Fibroblast of skin of right biceps (primary cell): ENCODE measurements at places on chromosomes 12 and 14.
A peak's percentile ranks its signal among the peaks of the same experiment; 100 is the strongest.

DNA sequence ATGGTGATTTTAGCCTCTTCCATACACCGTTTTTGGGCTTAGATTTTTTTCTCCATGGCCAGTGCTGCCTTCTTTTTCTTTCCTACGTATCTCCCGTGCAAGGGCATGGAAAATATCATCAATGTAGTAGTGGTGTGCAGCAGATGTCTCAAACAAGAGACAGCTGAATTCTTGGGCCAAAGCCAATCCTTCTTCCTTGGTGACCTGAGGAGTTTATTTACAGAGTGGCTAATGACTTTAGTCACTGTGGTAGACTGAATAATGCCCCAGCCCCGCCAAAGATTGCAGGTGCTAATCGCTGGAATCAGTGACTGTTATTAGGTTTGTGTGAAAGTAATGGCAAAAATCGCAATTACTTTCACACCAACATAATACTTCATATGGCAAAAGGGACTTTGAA lies 235.5 kb upstream of the NOS1 start:
- DNase-seq: peak; percentile 33

DNA sequence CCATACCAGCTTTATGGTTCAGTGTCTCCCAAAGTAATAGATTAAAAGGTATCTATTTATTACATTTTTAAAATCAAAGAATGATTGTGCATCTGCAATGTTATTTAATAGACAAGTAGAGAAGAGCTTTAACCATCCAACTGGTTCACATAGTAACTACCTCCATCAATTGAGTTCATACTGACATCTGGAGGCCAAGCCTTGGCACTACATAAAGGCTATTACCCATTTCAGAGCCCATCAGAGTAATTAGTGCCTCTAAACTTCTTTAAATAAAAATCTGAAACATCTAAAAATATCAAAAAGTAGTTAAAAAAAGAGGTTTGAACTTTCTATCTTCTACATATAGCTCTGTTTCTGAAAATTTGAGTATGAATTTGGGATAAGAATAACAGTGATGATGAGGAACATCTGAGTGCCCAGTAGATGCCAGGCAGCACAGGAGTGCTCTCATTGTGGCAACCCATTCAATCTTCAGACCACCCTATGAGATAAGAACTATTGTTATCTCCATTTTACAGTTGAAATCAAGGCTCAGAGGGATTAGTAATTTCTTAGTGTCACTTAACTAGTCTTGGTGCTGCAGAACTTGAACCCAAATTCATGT lies 132.9 kb upstream of the DAAM1 start:
- DNase-seq: peak; percentile 57

GRCh38 chr12:52032446-52032803 lies 18.8 kb upstream of the NR4A1 start:
- peak; percentile 67 for DNase-seq

DNA sequence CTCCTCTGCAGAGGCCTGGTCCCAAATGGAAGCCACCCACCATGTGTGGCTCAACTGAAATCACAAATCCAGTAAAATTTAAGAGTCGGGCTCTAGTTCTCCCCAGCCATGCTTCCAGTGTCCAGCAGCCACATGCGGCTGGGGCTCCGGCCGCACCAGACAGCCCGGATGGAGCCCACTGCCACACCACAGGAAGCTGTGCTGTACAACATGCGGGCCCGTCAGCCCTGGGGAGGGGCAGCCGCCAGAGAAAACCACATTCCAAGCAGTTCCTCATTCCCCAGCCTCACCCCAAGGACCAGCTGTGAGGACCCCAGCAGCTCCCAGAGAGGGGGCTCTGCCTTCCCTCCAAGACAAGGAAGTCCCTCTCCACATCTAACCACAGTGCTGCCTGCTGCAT lies 135.0 kb downstream of the NCOR2 start:
- no peak for DNase-seq

DNA sequence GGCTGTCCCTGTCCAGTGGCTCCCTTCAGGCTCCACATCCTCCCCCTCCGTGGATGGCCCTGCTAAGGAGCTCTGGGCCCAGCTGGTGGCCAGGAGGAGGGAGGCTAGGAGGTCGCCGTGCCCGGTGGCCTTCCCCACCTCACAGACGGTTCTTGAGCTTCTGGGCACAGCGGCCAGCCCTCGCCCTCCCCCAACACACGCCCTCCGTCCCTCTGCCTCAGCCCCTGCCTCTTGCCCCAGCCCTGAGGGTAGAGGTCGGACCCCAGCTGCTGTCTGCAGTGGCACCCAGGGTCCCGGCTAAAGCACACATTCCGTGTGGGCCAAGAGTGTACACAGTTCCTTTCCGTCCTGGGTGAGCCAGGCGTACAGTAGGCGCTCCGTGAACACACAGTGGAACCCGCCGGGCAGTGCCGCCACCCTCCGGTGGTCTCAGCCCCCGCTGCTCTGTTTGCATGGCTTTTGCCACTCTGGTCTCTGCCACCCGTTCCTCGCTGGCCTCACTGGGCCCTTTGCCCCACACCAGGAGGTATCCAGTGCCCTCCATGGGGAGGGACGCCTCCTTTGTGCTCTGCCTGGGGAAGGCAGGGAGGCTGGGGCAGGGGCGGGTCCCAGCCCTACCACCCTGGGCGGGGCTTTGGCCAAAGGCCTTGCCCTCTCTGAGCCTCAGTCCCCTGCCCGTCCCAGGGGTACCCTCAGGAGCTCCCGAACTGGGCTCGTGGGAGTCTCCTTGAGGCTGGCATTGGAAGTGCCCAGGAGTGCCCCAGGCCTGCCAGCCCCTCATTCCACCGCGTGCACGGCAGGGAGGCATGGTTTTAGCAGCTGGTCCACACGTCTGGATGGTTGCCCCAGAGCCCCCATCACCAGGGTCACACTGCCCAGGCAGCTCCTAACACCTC lies 13.0 kb downstream of the TRMT61A start:
- no peak for DNase-seq

GRCh38 chr12:76480796-76481195 lies 78.8 kb downstream of the OSBPL8 start:
- DNase-seq: no peak

- no peak for DNase-seq
Measured at GRCh38 chr12:122104844-122105243, 26.3 kb downstream of the MLXIP start.

- no peak for DNase-seq
Measured at GRCh38 chr14:36827861-36828260, 166.2 kb downstream of the PAX9 start.

- DNase-seq: no peak
Measured at GRCh38 chr14:77082356-77082755, 15.7 kb upstream of the CIPC start.

- DNase-seq: peak; percentile 72
Measured at GRCh38 chr12:102528111-102528510, 47.7 kb upstream of the IGF1 start.

DNA sequence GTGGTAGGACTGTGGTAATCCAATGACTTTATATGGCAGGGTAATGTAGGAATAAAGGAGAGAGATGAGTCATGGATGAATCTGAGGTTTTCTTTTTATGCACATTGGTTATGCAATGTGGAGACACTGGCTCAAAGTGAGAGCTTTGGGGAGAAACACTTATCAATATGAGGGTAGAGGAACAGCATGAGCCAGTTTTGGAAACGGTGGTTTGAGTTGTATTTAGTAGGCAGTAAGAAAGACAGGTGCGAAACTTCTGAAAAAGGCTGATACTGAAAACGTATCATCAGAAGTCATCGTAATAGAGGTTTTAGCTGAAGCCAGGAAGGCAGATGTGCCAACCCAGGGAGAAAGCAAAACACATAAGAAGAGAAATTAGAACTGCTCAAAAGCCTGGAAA lies 854.8 kb upstream of the SEL1L start:
- DNase-seq: peak; percentile 1

- no peak for DNase-seq
Measured at GRCh38 chr12:128059621-128060370, 207.2 kb upstream of the TMEM132C start.

DNA sequence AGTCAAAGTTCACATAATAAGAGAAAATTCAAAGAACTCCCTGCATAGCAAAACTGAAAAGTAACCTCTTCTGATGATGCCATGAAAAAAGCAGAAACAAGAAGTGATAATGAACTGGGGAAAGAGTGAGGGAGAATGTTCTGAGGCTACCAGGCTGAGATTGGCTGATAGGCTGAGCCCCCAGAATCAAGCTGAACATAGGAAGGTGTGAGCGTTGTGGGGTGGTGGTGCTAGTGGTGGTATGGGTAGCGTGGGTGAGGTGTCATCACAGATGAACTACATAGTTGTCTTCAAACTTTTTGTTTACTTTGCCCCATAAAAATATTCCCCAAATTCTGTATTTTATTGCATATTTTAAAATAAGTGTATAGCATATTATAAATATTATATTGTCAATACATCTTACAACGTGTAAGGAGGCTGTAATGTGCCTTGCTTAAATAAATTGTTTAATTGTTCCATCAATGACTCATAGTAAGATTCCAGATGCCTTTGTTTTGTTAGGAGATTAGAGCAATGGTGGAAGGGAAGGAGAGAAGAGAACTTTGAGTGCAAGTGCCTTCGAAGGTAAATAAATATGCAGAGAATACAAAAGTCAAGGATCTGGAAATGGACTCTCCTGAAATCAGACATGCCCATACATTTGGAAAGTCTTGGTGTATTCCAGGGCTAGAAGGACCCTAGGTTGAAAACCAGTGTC lies 15.8 kb upstream of the CFAP54 start:
- no peak for DNase-seq

GRCh38 chr14:27015065-27015464 lies 417.2 kb upstream of the NOVA1 start:
- DNase-seq: no peak

GRCh38 chr12:88063375-88063774 lies 34.2 kb upstream of the C12orf50 start:
- peak; percentile 14 for DNase-seq

DNA sequence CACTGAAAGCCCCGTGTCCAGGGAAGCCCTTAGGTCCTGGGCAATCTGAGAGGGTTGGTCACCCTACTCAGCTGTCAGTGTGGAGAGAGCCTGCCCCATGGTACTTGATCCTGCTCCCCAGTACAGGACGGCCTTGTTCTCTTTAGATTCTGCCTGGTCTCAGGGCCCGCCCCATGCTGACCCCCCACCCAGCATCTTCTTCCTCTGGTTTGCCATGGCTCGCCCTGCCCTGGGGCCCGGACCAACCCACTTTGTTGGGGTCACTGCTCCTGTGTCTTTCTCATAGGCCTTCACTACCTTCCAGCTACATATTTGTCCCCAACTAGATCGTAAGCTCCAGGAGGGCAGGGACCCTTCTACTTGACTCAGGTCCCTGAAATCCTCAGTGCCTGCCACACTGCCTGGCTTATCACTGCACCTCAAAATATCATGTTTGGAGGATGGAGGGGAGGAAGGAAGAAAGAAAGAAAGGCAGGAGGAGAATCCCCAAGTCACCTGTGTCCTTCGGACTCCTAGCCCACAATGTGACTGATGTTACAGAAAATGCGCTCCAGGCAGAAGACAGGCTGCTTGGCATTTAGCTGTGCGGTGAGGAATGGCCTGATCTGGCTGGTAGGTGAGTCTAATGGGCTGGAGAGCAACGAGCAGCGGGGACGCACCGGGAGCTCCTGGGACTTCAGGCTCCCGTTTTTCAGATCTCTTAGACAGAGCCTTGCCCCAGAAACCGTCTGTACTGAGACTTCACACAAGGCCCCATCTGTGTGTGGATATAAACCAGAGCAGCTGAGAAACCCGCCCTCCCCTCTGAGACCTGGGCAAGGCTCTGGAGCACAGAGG lies 66.1 kb downstream of the C14orf132 start:
- no peak for DNase-seq

DNA sequence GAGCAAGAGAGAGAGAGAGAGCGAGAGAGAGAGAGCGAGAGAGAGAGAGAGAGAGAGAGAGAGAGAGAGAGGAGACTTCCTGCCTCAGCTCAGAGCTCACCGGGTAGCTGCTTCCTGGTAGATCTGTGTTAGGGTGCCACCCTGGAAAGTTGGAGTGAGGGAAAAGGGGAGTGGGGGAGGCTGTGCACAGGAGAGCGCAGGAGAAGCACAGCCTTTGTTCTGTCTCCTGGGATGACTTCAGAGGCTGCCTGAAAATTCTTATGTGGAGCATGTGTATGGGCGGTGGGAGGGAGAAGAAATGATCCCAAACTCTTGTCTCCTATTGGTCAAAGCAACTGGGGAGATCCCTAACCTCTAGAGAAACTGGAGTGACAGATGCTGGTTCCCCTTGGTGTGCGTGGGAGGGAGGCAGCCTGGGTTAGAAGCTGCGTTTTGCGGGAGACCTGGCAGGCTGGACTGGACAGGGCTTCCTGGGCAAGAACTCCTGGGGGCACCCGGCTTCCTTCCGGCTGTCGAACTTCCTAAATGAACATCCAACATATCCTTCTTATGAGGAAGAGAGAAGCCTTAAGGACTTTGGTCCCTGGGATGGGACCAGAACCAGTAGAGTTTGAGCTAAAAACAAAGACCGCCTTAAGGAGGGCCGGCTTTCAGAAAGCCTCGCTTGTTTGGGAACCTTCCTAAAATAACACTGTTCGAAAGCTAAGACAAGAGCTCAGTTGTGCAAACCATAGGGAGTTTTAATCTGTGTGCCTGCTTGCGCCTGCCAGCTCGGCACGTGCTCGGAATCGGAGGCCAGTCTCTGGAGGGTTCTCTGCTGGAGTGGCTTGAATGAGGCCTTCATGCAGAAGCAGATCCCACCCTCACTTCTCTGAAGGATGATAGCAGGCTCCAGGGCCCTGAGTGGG lies 30.4 kb upstream of the BEGAIN start:
- no peak for DNase-seq

- peak; percentile 73 for DNase-seq
Measured at GRCh38 chr14:79598339-79598738, 613.0 kb downstream of the DIO2 start.

DNA sequence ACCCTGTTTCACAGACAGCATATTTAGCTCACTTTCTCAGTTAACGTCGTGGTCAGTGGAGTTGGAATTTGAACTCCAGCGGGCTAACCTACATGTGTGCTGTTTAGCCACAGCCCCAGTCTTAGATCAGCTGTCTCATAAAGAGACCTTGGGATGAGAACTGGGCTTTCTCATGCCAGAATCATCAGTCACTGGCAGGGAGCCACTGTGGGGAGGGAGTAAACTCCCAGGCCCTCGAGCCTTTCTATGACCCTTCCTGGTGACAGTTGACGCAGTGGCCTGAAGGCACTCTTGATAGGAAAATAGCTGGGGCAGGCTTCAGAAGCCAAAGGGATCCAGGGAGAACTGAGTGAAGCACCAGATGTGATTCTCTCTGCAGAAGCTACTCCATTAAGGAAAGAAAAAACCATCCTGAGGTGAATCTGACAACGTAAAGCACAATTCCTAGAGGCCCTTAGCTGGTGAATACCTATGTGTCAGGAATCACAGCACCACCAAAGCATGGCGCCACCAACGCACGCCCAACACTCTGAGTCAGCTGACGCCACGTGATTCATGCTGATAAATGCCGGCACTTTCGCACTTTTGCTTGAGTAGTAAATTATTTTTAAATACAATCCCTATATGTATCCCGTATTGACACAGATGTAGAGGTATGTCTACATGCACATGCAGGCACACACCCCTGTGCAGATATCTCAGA lies 279.6 kb upstream of the TMEM132C start:
- peak; percentile 81 for DNase-seq
